ENCODE measurements at places on chromosomes 13 and 19.

GRCh38 chr13:103873725-103874124, 807.5 kb upstream of the SLC10A2 start:
- no peak for DNase-seq

- DNase-seq = no peak
Measured at GRCh38 chr13:43786472-43786765, 353 bp downstream of the ENOX1 start.

GRCh38 chr13:22726726-22727125, 454.1 kb upstream of the SGCG start:
- DNase-seq = no peak

DNA sequence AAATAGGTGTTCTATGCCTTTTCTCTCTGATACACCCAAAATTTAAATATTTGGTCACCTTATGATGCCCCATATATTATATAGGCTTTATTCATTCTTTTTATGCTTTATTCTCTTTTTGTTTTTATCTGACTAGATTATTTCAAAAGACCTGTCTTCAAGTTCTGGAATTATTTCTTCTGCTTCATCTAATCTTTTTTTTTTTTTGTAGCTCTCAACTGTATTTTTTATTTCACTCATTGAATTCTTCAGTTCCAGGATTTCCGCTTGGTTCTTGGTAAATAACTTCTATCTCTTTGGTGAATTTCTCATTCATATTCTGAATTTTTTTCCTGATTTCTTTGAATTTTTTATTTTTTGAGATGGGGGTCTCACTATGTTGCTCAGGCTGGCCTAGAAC, 3.9 kb upstream of the CLEC4M start:
- no peak for DNase-seq

- DNase-seq = no peak
Measured at GRCh38 chr13:110836605-110836903, 78.3 kb downstream of the ANKRD10 start.

- DNase-seq = peak; percentile 68
Measured at GRCh38 chr19:10173527-10173926, 21.2 kb downstream of the DNMT1 start.

DNA sequence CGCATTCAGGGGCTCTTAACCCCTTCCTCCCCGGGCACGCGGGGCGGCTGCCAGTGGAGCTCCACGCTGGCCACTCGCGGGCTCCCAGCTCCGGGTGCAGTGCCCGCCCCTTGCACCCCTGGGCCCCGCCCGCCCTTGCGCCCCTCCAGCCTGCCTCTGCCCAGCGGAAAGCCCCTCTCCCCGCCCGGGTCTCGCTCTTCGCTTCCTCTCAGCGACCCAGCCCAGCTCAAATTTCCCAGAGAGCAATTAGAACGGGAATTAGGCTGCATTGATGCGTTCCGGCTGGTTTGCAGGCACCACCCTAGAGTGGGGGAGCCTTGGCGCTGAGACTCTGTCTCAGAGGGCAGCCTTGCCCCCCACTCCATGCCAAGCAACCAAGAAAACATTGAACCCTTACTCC, 1.8 kb upstream of the GSX1 start:
- no peak for DNase-seq

- no peak for DNase-seq
Measured at GRCh38 chr19:720345-721160, 11.8 kb downstream of the PALM start.

DNA sequence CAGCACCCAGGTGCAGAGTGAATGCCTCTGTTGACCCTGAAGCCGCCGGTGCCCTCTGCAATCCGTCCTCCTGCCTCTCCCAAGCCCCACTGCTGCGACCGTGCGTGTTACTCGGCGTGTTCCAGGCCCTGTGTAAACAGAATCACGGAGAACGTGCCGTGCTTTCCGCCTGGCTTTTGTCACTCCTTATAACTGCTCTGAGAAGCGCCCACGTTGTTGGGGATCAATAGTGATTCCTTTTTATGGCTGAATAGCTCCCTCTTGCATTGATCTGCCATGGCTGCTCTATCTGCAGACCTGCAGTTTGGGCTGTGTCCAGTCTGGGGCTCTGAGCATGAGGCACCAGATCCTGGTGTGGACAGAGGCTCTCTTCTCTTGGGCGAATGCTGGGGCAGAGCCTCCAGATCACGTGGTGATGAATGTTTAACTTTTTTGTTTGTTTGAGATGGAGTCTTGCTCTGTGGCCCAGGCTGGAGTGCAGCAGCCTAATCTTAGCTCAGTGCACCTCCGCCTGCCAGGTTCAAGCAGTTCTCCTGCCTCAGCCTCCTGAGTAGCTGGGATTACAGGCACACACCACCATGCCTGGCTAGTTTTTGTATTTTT, 15.8 kb downstream of the ADPRHL1 start:
- peak; percentile 12 for DNase-seq

- DNase-seq = peak; percentile 5
Measured at GRCh38 chr13:112346173-112346898, 29.8 kb upstream of the SPACA7 start.

- DNase-seq = no peak
Measured at GRCh38 chr13:108621462-108621861, 7.9 kb upstream of the MYO16 start.

- peak; percentile 5 for DNase-seq
Measured at GRCh38 chr13:88031980-88032559, 360.9 kb downstream of the SLITRK5 start.

GRCh38 chr13:102878481-102878880, 32.6 kb downstream of the ERCC5 start:
- DNase-seq = no peak

- DNase-seq = no peak
Measured at GRCh38 chr13:72552731-72553130, 174.7 kb downstream of the MZT1 start.

DNA sequence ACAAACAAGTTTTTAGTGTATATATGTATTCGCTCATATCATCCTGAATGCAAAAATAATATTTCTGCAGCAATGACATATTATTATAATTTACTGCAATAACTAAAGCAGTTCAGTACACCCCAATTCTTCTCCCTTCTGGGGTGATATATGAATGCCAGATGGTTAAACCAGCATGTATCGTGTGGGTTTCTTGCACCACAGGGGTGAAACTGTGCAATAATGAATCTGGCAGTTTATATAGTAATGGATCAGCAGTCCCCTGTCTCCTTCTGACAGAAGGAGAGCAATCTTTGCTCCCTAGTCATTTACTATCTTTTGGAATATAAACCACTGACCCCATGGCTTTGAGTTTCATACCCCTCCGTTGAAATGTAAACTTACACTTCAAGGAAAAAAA, 228.6 kb upstream of the KLHL1 start:
- no peak for DNase-seq

GRCh38 chr19:33375837-33376159, 2.3 kb downstream of the CEBPG start:
- peak; percentile 58 for DNase-seq

- no peak for DNase-seq
Measured at GRCh38 chr13:66375756-66376155, 854.4 kb downstream of the PCDH9 start.

DNA sequence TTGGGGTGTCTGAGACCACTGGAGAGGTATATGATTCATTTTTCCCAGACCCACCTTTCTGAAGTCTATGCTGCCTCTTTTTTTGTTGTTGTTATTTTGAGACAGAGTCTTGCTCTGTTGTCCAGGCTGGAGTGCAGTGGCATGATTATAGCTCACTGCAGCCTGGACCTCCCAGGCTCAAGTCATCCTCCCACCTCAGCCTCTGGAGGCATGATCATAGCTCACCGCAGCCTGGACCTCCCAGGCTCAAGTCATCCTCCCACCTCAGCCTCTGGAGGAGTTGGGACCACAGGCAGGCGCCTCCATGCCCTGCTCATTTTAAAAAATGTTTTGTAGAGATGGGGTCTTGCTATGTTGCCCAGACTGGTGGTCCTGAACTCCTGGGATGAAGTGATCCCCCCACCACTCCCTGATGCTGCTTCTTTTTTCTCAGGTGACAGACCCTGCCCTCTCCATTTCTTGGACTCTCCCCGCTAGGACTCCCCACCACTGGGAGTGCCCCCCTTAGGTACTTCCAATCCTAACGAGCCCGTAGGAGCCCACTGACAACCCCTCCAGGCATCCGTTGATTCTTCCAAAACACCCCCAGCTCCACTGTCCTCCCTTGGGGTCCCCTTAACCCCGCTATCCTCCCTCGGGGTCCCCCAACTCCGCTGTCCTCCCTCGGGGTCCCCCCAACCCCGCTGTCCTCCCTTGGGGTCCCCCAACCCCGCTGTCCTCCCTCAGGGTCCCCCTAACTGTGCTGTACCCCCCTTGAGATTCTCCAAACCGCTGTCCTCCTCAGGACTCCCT, 45.4 kb downstream of the ARHGEF18 start:
- no peak for DNase-seq

- no peak for DNase-seq
Measured at GRCh38 chr19:17302391-17303166, 646 bp downstream of the ABHD8 start.

GRCh38 chr13:34250151-34250670, 432.3 kb downstream of the RFC3 start:
- DNase-seq = no peak

GRCh38 chr19:56348289-56348877, 33.7 kb upstream of the ZSCAN5A start:
- peak; percentile 22 for DNase-seq

DNA sequence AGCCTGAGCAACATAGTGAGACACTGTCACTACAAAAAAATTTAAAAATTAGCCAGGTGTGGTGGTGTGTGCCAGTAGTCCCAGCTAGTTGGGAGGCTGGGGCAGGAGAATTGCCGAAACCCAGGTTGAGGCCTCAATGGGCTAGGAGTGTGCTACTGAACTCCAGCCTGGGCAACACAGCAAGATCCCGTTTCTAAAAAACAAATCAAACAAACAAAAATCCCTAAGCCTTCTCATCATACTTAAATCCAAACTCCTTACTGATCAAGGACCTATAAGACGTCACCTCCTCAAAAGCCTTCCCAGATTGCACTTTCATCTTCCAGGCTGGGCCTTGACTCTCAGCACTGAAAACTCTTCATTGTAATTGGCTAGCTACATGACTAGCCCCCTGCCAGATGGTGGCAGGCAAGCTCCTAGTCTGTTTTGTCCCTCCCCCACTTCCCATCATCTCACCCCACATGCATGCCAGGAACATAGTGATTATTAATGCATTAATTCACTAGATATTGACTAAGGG, 17.5 kb upstream of the NANOS3 start:
- peak; percentile 55 for DNase-seq

- DNase-seq = no peak
Measured at GRCh38 chr19:49116544-49116943, 2.4 kb downstream of the LIN7B start.

- DNase-seq = peak; percentile 57
Measured at GRCh38 chr13:24097064-24097463, 63.5 kb upstream of the SPATA13 start.

- DNase-seq = no peak
Measured at GRCh38 chr19:58354478-58355030, 1.3 kb upstream of the A1BG start.

DNA sequence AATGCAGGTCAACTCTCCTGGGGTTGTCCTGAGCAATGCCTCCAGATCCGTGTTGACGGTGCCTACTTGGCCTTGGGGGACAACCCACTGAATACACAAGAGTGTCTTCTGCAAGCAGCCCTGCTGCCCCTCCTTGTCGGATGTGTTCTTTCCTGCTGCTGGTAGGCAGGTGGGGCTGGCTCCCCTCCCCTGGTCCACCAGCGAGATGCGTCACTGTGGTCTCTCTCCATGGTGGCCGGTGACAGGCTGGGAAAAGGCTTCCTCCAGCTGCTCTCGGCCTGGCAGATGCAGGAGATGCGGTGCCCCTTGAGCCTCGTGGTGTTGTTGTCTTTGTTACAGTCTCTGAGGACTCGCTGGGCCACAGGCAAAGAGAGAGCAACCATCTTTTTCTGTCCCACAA, 84.9 kb downstream of the RGCC start:
- no peak for DNase-seq

- DNase-seq = no peak
Measured at GRCh38 chr13:23695711-23696464, 125.7 kb downstream of the TNFRSF19 start.

DNA sequence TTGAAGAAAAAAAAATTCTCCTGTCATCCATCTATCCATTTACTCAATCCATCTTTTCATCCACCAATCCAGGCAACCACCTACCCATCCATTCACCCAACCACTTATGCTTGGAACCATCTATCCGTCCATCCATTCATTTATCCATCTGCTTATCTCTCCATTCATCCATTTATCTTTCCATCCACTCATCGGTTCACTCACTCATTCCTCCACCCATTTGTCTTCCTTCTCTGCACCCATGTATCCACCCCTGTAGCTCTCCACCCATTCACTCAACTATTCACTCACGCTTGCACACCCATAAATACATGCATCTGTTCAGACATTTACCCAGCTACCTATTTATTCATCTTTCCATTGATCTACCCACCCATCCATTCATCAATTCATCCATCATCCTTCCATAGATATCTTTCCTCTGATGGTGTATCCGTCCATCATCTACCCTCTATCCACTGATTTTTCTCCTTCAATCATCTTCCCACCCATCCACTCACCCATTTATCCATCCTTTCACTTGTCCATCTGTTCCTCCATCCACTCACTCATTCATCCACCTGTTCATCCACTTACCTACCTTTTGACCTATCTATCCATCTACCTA, 9.5 kb downstream of the NPHS1 start:
- DNase-seq = no peak

- DNase-seq = no peak
Measured at GRCh38 chr13:21538753-21539152, 65.2 kb downstream of the MICU2 start.

- DNase-seq = peak; percentile 76
Measured at GRCh38 chr13:26502826-26503225, 54.7 kb upstream of the WASF3 start.

- peak; percentile 97 for DNase-seq
Measured at GRCh38 chr13:106151056-106151699, 384.3 kb downstream of the EFNB2 start.

DNA sequence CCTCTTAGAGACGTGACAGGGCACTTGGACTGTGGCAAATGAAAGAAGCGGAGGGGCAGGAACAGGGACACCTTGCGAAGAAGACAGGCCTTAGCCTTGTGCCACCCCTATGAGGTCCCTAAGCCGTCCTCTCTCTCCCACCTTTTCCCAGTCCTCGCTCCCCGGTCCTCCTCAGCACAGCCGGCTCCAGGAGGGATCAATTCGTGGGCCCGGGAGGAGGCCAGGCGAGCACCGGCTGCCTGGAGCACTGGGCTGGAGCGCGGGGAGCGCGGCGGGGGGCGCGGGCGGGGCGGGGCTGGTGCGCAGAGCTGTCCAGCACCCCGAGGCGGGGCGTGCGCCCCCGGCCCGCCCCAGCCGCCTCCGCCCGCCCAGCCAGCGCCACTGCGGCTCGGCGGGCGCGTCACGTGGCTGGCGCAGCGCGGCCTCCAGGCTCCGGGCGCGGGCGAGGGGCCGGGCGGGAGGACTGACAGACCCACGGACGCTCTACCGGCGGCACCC, at the start of gene LRP3:
LRP3 (plus strand) TSS at position 466 of the 498 bp plus-strand sequence. CDS start 456 bp downstream, outside the sequence.
- DNase-seq = peak; percentile 24

- no peak for DNase-seq
Measured at GRCh38 chr13:98007001-98007400, 53.5 kb downstream of the IPO5 start.

DNA sequence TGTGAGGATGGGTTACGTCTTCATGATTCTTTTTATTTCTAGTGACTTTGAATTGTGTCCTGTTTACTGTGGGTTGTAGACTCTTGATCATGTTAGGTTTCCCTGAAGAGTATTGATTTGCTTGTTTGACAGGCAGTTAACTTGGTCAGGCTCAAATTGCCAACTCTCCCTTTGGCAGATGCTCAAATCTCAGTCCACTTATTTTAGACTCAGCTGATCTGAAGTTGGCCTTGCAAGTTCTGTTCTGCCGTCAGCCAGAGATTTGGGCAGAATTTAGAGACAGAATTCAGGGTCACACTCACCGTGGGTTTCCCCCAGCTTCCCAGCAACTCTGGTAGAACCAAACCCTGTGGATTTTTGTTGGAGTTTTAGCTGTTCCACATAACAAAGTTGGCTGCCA, 71.6 kb upstream of the TEX29 start:
- no peak for DNase-seq

All from EL (cell line).